ENCODE measurements at places on chromosomes 5 and 9.
A peak's percentile ranks its signal among the peaks of the same experiment; 100 is the strongest.

- H3K36me3 ChIP-seq: no peaks in the 10 kb centered on the region
- peak overlapping the region; percentile 89 for H3K27ac ChIP-seq
- H3K4me3 ChIP-seq: peak overlapping the region; percentile 81
- H3K27me3 ChIP-seq: no peaks in the 10 kb centered on the region
Measured at GRCh38 chr5:6633469-6634245, 417 bp downstream of the SRD5A1 start.

- H3K27me3 ChIP-seq: no peaks in the 10 kb centered on the region
- no peak for DNase-seq
- H3K36me3 ChIP-seq: no peaks in the 10 kb centered on the region
- no peak within 1 kb of the TSS for H3K4me3 ChIP-seq
Measured at GRCh38 chr9:33795281-33795680, at the start of gene PRSS3. Gene PRSS3 (plus strand): TSS chr9:33795561. CDS start chr9:33795574, 13 bp downstream.

DNA sequence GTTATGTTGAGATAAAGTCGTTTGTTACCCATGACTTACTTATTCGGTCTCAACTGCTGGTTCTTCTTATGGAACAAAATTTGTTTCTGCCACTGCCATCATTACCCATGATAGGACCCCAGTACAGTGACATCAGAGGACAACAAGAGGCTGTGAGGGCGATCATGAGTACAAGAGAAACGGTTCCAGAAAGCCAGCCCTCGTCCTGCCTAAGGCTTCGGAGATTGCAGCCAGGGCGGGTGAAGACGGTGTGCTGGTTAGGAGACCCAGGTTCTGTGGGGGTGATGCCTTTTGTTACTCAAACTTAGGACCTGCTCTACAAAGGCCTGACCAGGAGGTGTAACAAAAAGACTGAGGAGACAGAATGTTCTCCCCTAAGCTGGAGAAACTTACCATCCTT, 10.9 kb downstream of the FYB1 start:
- no peaks in the 10 kb centered on the region for H3K36me3 ChIP-seq
- no peaks in the 10 kb centered on the region for H3K27me3 ChIP-seq
- DNase-seq: no peak
- H3K27ac ChIP-seq: no peak overlapping the region

- no peak overlapping the region for H3K4me3 ChIP-seq
- H3K36me3 ChIP-seq: no peaks in the 10 kb centered on the region
Measured at GRCh38 chr5:108649106-108649505, 98.6 kb upstream of the FER start.

- no peaks in the 10 kb centered on the region for H3K36me3 ChIP-seq
- no peak overlapping the region for H3K4me3 ChIP-seq
- no peak for DNase-seq
- H3K27me3 ChIP-seq: no peaks in the 10 kb centered on the region
Measured at GRCh38 chr5:8756498-8757084, 789.3 kb downstream of the SEMA5A start.

GRCh38 chr5:159515909-159516415, 185.7 kb upstream of the IL12B start:
- no peak overlapping the region for H3K27ac ChIP-seq
- H3K4me3 ChIP-seq: no peak overlapping the region
- H3K4me1 ChIP-seq: peaks cover 1% of the 10 kb centered on the region
- H3K36me3 ChIP-seq: no peaks in the 10 kb centered on the region
- DNase-seq: no peak
- H3K27me3 ChIP-seq: no peaks in the 10 kb centered on the region

- no peak overlapping the region for H3K27ac ChIP-seq
- DNase-seq: no peak
- H3K27me3 ChIP-seq: no peaks in the 10 kb centered on the region
- no peak overlapping the region for H3K4me3 ChIP-seq
- H3K36me3 ChIP-seq: no peaks in the 10 kb centered on the region
Measured at GRCh38 chr5:173623296-173623771, 6.9 kb upstream of the BOD1 start.

GRCh38 chr5:60060389-60060788, 166.9 kb upstream of the PDE4D start:
- no peaks in the 10 kb centered on the region for H3K36me3 ChIP-seq
- H3K27me3 ChIP-seq: no peaks in the 10 kb centered on the region
- DNase-seq: no peak

DNA sequence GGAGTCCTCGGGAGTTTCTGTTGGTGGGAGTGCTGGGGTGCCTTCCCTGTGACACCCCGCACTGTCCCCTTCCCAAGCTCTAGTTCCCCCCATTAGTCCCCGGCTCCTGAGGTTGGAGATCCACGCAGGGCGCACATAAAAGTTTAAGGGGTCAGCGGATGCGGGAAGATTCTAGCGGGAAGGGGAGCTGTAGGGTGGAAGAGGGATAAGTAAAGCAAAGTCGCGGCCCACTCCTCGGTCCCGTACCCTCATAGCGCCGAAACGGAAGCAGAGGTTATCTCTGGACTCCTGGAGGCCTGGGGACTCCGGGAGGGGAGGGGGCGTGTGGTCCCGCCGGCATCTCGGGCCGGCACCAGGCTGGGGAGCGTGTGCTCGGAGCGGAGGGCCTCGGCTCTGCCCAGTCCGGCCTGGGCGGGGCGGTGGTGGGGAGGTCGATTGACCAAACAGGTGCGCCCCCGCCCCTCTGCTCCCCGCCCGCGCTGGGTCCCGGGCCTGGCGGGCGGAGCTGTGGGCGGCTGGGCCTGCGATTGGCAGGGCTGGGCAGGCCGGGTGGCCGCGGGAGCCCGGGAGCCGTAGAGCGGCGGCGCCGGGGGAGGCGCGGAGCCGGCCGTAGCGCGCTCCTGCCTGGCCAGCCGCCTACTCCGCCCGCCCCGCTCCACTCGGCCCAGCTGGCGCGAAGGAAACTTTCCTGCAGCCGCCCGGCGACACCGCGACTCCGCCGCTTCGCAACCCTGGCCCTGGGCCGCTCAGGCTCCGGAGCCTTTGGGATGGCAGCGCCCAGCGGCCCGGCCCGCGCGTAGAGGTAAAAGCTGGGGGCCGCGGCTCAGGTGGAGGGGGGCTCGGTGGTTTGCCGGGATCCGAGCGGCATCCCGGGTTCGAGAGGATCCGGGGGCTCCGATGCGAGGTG, 52.2 kb upstream of the DAB2IP start:
- peak overlapping the region; percentile 59 for H3K4me3 ChIP-seq
- H3K27me3 ChIP-seq: no peaks in the 10 kb centered on the region

DNA sequence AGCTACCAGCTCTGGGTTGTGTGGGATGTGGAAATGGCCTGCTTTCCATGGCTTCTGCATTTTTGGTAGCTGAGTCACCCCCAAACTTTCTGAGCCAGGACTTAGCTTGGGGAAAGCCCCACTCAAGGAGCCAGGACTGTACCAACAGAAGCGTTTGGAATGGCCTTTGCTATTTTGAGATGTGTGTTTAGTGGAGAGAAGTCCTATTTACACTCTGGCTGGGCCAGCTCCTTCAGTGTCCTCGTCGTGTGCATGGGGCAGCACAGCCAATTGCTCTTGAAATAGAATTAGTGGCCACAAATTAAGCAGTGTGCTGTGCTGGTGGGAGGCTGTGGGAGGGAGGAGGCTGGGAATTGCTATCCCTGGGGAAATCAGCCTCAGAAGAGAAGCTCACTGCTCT, 51.6 kb downstream of the ENTREP1 start:
- H3K4me3 ChIP-seq: no peak overlapping the region
- DNase-seq: no peak
- H3K4me1 ChIP-seq: no peaks in the 10 kb centered on the region

DNA sequence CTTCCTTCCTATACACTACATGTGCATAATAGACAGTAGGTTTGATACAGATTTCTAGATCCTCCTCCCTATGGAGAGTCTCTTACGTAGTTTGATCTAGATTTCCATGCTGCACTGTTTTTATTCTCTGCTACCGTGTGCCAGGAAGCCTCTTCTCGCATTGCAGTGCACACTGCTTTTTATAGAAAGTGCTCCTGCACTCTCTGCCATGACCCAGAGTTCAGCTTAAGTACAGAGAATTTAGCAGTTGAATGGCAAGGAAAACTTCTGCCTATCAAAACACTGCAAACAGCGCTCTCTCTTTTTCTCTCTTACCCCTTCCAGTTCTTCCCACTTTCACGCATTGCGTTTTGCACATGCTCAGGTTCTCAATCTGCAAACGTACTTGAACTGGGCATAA, 187.4 kb downstream of the ARHGAP26 start:
- H3K4me1 ChIP-seq: peaks cover 11% of the 10 kb centered on the region
- no peaks in the 10 kb centered on the region for H3K27me3 ChIP-seq
- no peak overlapping the region for H3K4me3 ChIP-seq

All from vagina (tissue), 2 donors.